Posterior cingulate gyrus (tissue), 11 donors: ENCODE measurements at places on chromosomes 11 and 22.

GRCh38 chr11:37450613-37451012, 852.6 kb upstream of the RAG2 start:
- no peak for DNase-seq

- no peak for DNase-seq
These were observed 796.3 kb upstream of the RAG2 start for GRCh38 chr11:37394236-37394870.

GRCh38 chr11:78158987-78159652, 19.7 kb upstream of the ALG8 start:
- DNase-seq: no peak

DNA sequence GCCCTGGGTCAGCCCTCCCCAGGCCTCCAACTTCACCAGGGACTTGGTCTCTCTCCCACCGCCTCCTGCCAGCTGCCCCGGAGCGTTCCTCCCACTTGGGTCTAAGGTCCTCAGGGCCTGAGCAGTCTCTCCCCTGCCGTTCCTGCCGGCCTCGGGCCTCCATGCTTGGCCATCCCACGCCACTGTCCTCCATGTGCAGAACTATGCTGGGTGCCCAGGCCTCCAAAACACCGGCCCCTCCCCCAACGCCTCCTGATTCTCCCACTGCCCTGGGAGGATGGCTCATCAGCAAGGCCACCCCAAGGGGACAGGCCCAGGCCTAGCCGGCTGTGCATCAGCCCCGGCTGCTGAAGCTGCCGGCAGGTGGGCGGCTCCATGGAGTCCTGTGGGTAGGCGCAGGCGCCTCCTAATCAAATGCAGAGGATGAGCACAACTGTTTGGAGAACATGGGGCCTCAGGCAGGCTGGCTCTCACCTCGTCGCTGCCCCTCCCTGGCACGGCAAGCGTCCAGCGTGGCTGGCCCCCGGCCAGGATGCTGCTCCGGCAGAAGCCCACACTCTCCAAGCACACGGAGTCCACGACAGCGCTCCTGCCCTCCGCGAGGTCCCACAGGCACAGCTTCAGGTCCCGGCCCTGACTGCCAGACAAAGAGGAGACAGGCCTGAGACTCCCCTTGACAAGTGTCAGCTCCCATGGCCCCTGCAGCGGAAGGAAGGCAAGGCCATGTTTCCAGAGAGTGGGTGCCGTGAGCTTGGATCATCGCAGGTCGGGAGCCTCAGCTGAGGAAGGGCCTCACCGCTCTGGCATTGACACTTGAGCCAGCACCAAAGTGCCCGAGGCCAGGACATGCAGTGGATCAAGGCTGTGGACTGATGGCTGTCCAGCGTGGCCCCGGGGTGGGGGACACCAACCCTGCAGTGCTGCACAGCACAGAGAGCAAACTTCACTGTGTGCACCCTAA, 42.6 kb downstream of the GNB1L start:
- DNase-seq: no peak

GRCh38 chr11:118002010-118002540, 15.9 kb downstream of the IL10RA start:
- no peak for DNase-seq

DNA sequence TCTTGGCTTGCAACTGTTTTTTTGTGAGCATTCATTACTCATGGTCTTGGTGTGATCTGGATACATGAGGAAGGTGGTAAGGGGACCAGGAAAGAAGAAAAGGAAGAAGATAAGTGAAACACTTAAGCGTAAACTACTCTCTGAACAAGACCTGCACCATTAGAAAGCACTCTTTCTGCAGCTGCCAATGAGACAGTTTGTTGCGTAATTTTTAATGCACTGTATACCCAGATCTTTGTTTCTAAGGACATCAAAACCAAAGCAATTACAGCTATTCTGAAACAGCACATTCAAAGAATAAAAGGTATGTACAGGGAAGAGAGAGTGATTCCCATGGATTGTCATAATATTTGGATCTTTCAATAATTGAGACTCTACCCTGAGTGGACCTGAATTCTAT, 147.4 kb downstream of the BLID start:
- no peak for DNase-seq

DNA sequence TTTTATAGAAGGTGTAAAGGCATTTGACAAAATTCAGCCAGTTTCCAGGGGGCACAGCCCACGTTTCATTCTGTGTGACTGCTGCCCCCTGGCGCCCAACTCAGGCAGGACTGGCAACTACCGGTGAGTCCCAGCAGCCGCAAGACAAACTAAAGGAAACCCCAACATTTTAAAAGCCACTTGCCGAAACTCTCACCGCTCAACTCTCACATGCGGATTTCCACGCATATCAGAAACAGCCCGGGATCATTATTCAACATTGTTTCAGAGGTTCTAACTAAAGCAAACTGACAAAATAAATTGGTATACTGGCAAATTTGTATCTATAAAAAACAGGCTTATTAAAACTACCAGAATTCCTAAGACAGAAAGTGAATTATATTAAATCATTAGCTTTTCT, 48.2 kb downstream of the MORC2 start:
- DNase-seq: peak; percentile 97

DNA sequence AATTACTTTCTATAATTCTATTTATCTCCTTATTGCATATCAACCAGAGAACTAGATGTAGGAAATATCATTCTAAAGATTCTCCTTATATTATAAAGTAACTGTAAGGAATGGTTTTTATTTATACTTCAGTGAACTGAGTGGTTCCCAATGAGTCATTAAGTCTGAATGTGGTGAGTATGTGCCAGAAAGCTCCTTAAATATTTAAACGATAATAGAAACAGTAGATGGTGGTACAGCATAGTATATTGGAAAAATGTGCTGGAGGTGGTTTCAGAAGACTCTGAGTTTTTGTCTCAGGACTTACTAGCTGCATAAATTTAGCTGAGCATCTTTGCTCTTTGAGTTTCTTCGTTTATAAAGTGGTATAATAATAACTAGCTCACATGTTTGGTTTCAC, 653.5 kb downstream of the FAM181B start:
- DNase-seq: no peak

GRCh38 chr11:791658-792534, 2.0 kb upstream of the CEND1 start:
- DNase-seq: no peak

DNA sequence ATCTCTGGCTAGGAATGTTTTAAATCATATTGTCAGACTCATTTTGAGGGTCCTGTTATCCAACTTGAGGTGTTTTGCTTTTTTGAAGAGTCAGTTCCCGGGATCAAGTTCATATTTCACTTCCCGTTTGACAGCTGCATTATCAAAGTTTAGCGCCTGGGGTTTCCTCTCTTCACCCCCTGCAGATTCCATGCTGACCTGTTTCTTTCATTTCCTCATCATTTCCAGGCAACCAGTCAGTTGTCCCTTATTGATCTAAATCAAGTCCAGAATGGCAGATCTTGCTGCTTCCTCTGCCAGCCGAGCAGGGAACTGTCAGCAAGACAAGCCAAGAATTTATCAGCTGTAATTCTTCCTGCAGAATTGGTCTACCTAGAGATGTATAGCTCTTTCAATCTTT, 197.6 kb upstream of the SYN3 start:
- DNase-seq: no peak

DNA sequence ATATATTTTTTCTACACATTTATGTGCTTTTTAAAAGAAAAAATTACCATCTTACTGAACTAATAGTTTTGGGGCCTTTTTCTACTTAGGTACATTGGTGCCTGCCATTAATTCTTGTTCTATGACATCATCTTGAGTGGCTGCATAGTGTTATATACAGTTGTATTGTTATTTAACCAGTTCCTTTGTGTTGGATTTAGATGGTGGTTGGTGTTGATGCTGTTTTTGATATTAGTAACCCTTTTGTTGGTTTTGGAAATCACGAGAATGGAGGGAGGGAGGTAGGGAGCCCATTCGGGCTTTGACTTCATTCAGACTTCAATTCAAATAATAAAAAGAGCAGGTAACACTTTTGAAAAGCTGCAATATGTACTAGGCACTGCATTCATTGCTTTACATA, 15.4 kb upstream of the C11orf96 start:
- DNase-seq: no peak

DNA sequence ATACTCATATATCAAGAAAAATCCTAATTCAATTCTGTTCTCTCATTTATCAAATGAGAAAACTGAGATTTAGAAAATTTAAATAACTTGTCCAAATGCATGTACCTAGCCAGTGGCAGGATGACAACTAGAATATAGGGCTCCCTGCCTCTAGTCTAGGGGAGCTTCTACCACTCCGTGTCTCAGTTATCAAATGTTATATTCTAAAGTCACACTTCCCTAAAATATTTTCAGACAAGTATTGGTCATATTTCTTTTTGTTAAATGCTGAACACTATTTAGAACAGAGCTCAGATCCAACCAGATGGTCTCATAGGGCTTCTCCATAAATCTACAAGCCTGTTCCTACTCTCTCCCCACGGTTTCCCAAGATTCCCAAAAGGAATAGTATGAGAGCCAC, 26.3 kb downstream of the KCNJ1 start:
- no peak for DNase-seq

DNA sequence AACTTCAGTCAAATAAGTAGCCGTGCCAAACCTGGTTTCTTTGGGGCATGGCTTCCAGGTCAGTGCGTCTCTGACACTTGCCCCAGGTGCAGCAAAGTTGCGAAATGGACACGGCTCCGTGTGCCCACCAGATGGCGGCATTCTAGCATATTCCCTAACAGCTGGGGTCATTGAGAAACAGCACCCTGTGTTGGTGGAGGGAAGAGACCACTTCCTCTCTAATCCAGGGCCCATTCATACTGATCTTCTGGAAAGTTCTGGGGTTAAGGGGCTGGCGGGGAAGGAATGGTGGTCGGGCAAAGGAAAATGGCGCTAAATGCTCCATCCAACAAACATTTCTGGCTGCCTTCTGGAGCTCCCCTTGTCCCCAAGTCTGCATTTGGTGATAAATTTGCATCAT, 141.2 kb upstream of the TIMP3 start:
- DNase-seq: peak; percentile 58

DNA sequence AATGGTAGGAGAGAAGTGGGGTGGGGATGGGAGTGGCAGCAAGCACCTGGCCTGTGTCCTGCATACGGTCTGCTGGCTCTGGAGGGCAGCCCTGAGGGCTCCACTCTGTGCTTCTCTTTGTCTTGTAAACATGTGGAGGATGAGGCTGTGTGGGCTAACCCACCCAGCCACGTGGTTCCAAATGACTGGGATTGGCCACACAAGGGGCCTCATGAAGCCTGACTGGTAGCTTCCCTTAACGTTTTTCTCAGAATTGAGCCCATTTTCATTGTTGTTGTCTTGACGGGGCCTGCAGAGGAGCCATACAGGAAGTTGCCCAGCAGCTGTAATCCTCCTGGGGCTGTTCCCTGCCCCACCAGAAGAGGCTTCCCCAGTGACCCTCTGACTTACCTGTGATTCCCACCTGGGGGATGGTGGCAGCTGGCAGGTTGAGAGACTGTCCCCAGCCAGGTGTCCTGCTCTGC, 18.0 kb downstream of the DERL3 start:
- DNase-seq: no peak

- no peak for DNase-seq
These were observed 318.3 kb downstream of the MN1 start for GRCh38 chr22:27483095-27483785.

- no peak for DNase-seq
These were observed 26.4 kb downstream of the BMAL1 start for GRCh38 chr11:13303668-13304649.

- peak; percentile 75 for DNase-seq
These were observed 15.5 kb upstream of the RAC2 start for GRCh38 chr22:37259540-37260029.

- no peak for DNase-seq
These were observed 32.7 kb downstream of the P4HA3 start for GRCh38 chr11:74278721-74279161.

DNA sequence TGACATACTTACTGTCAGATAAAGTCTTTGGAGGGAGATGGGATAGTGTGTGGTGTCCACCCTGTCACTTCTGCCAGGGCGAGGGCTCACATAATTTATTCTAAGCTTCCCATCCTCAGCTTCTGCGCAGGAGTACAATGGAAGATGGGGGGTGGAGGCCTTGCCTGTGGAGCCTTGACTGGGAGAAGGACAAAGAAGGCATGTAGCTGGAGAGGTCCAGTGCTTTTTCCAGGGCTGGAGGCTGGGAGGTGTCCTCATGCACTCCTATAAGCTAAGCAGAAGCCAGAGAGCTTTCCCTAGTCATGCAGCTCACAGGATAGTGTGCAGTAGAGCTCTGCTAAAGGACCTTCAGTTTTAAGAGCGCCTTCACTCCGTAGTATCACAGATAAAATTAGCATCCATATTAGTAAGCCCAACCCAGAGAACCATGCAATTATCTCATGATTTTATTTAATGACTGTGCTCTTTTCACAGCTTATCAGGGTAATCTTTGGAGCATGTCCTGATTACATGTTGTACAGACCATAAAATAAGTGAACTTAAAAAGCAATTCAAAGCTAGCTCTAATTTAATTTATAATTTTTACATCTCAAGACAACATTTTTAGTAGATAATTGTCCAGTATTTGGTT, 148.3 kb downstream of the TEAD1 start:
- DNase-seq: no peak

DNA sequence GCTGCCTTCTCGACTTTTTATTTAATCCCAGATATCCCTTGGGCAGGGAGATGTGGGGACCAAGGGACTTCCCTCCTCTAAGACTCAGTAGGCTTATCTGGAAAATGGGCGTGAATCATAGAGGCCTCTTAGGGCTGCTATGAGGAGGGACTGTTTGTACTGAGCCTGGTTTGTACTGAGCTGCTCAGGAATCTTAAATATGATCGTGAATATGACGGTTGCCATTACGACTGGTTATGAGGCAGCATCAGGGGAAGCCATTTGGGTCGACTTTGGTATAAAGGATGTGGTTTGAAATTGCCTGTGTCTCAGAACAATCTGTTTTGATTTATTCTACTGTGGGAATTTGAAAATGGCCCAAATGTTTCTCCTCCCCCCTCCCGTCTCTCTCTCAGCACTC, 20.6 kb downstream of the TSPAN18 start:
- DNase-seq: no peak

- no peak for DNase-seq
These were observed 64.0 kb downstream of the PPME1 start for GRCh38 chr11:74235121-74235520.

- DNase-seq: no peak
These were observed 1.6 kb downstream of the IRF7 start for GRCh38 chr11:614021-614622.
